Renal cortical epithelial cell (primary cell): ENCODE measurements at places on chromosomes 1 and 21. TPM values are rescaled to one million over a fixed set of nuclear protein-coding genes. Genes with fewer than 3 reads are reported as not detected.

ADGRL2 gene
- 41.2 and 117 TPM in 2 replicates for total RNA-seq

LYSMD1 gene
- 5.8 and 7.5 TPM in 2 replicates for total RNA-seq

CAMK2N1 gene
- 18.6 and 35.8 TPM in 2 replicates for total RNA-seq

SYNC gene
- total RNA-seq = 53.7 and 68.7 TPM in 2 replicates

CLIC6 gene
- total RNA-seq = 0.50 and 2.3 TPM in 2 replicates

ALX3 gene
- not detected in 2 replicates for total RNA-seq

FAM167B gene
- total RNA-seq = 0.20 TPM in 1 of 2 replicates, not detected in the other

SLC2A5 gene
- 1.6 TPM in 1 of 2 replicates, not detected in the other for total RNA-seq

- DNase-seq = peak; percentile 99
Observed at GRCh38 chr1:31955917-31956736, 18.0 kb upstream of the PTP4A2 start.

DNA sequence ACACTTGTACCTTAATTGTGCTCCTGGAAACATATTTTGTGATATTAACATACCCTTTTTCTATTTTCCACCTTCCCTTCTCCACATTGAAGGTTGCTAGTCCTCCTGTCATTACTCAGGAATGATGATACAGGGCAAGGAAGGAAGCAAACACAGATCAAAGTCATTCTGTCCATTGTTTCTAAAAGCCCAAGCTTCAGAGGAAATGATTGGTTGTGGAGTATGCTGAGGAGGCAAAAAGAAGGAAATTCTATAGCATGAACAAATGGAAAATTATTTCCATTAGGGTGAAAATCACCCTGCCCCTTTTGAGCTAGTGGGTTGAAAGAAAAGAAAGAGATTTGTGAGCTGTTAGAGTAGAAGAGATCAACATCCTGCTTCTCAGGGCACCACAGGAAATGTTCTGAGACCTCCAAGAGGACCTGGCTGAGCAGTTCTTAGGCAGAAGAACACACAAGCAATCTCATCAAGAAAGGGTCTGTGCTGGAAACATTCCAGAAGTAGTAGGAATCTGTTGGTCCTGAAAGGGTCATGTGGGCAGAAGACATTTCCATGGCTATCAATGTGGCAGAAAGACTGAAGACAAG lies 29.0 kb upstream of the PRRX1 start:
- no peak for DNase-seq

DNA sequence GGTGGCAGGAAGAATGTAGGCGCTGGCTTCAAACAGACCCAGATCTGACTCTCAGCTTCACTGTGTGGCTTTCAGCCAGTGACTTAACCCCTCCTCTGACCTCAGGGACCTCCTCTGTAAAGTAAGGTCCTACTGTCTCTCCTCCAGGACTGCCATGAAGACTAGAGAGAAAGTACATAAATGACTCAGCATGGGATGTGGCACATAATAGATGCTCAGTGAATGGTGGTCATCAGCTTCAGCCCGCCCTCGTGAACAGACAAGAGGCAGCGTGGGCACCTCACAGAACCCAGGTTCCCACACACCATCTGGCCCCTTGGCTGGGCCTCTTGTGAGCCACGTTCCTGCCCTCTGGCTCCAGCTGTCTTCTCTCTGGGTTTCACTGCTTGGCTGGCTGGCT lies 126.0 kb downstream of the SYF2 start:
- no peak for DNase-seq

DNA sequence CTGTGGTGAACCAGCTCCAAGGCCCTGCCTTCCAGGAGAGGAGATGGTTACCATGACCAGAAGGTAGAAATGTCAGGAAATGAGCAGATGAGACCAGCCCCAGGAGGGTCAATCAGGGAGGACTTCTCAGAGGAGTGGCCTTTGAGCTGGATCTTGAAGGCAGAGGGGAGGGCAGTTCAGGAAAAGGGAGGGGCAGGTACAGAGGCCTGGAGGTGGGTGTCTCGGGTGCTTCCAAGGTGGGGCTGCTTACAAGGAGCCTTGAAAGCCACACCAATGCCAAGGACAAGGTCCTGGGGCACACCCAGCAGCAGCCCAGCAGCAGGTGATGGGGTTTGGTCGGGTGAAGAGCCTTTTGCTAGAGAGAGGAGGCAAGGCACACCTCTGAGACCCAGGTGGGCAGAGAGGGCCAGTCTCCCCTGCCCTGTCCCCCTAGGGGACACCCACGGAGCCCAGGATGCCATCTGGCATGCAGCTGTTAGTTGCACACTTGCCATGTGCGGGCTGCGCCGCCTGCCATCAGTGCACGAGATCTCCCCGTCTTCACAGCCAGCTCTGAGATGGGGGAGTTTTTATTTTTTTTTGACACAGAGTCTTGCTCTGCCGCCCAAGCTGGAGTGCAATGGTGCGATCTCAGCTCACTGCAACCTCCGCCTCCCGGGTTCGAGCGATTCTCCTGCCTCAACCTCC lies 18.5 kb downstream of the SLC66A1 start:
- no peak for DNase-seq

GRCh38 chr1:151344291-151344690 lies 2.8 kb downstream of the RFX5 start:
- no peak for DNase-seq

DNA sequence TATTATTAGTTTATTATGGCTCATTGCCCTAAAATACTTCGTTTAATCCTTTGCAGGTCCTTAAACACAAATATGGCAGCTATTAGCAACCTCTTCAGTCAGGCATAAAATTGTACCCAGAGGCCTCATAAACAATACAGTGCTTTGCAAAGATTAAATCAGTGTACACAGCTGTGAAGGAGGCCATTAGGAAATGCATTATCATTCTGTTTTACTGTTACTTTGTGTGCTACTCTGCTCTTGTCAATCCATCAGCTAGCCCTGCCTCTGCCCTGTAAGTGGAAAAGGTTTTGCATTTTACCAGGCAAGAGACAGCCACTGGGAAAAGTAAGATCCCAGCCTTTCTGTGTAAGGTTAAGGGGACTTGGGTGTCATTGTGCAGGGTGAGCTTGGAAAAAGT lies 415.7 kb upstream of the DAB1 start:
- DNase-seq = no peak

DNA sequence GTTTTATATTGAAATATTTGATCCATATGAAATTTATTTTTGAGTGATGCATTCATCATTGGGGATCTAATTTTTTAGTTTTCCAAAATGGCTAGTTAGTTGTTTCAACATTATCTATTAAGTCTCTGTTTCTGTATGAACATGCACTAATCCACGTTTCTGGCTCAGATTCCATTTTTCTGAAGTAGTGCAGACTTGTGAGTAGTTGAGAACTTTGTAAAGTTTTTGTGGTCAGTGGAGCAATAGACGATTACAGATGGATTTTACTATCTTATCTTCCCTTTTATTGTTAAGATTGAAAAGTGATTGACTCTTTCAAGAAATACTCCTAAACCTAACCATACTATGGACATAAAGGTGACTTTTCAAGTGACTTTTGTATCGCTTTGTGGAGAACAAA lies 16.7 kb downstream of the SOAT1 start:
- DNase-seq = peak; percentile 42

- DNase-seq = no peak
Observed at GRCh38 chr1:156742017-156742416, 1.1 kb upstream of the MRPL24 start.

DNA sequence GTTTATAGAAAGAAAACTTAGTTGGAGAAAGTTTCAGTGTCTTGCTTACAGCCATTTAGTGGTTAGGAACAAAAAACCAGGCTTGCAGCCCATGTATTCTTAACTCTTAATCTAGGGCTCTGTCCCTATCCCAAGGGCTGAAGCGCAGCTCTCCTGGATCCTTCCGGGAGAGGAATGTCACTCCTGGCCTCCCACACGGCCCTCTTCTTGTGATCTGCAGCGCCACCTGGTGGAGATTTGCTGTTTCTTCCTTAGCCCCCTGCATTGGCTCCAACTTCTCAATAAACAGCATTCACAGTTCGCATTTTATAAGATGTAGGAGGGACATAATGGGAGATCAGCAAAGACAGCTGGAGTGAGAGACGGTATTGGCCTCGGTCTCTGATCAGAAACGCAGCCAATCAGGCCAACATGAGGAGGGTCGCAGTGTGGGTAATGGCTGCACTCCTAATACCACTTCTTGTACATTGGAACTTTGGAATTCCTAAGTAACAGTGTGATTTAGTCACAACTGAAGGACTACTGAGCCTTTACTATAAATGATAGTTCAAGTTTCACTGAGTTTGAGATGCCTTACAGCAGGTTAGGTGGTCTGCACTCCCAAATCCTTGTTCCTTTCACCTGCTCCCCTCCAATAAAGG lies 283.4 kb downstream of the ASTN1 start:
- DNase-seq = peak; percentile 54

GRCh38 chr1:70487459-70487815 lies 76.4 kb downstream of the CTH start:
- DNase-seq = no peak

DNA sequence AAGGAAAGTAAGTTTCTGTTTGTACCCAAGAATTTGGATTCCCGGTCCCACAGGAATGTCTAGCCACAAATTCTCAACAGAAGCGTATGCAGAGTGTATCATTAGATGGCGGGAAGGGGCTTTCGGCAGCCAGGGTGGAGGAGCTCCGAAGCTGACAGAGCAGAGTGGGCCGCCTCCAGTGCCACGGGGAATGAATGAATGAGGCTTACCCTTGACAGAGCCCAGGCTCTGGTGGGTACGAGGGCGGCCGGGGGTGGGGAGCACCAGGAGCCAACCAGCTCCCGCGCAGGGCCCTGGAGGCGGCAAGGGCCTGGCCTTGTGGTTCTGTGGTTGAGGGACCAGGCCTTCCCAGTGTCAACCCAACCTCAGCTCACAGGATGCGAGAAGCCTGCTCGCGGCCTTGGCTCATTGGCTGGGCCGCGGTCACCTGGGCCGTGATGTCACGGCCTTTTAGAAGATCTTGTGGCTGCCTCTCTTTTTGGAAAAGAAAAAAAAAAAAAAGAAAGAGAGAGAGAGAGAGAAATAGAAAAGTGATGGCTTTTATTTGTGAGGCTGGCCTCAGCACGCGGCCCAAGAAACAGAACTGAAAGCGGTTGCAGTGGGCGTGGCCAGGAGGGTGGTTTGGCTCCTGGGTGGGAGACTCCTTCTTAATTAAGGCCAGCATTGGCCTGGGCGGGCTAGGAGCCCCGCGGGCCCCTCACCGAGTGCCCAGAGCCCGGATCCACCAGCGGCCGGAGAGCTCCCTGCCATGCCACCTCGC lies 34.9 kb upstream of the RUNX3 start:
- no peak for DNase-seq

DNA sequence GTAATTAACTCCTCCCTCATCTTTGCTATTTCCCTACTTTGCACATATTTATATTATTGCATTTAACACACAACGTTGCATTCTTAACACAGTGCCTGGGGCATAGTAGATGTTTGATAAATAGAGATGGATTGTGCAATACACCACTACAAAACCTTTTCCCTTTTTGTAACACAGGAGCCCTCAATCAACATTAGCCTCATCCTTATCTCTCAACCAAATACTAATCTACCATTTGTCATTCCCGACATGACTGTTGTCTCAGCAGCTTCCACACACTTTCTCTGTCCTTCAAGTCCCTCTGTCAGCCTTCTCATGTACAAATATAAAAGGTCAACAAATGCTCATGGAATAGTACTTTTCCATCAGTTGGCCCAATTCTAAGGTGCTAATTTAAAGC lies 78.9 kb upstream of the KCNK2 start:
- DNase-seq = no peak

DNA sequence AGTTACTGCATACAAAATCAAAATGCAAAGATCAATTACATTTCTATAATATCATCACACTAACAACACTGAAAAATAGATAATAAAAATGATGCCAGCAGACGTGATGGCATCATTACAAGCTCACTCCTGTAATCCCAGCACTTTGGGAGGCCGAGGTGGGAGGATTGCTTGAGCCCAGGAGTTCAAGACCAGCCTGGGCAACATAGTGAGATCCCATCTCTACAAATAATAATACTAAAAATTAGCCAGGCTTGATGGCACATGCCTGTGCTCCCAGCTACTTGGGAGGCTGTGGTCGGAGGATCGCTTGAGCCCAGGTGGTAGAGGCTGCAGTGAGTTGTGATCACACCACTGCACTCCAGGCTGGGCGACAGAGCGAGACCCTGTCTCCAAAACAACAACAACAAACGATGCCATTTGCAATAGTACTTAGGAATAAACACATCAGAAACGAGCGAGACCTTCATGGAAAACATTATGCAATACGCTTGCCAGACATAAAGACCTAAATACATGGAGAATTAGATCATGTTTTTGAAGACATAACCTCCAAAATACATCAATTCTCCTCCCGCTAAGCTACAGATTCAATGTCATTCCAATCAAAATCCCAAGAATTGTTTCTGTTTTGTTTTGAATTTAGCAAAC lies 86.6 kb upstream of the ERRFI1 start:
- DNase-seq = no peak

GRCh38 chr1:100785470-100786052 lies 66.0 kb downstream of the VCAM1 start:
- DNase-seq = peak; percentile 8

DNA sequence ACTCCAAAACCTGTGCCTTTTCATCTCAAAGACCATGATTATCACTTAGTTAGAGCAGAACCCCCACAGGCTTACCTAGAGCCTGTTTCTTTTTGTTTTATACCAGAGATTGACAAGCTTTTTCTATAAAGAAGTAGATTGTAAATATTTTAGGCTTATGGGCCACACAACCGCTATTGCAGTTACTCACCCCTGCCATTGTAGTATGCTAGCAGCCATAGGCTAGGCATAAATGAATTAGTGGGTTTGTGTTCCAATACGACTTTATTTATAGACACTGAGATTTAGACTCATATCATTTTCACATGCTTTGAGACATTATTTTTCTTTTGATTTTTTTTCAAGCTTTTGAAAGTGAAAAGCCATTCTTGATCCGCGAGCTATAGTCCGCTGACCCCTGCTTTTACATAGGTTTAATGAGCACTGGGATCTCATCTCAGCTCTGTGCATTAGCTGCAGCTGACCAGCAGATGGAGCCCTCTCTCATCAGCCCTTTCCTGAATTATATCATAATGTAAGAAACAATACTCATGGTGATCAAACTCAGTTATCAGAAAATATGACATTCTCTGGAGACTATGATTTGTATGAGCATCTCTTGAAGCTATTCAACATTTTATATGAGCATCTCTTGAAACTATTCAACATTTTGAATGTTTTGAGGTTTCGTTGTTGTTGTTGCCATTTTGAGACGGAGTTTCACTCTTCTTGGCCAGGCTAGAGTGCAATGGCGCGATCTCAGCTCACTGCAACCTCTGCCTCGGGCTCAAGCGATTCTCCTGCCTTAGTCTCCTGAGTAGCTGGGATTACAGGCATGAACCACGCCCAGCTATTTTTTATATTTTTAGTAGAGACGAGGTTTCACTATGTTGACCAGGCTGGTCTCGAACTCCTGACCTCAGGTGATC lies 111.9 kb upstream of the L1TD1 start:
- peak; percentile 34 for DNase-seq

- no peak for DNase-seq
Observed at GRCh38 chr1:234675572-234675971, 65.6 kb upstream of the IRF2BP2 start.

- no peak for DNase-seq
Observed at GRCh38 chr1:47635111-47635510, 197.3 kb downstream of the FOXD2 start.

DNA sequence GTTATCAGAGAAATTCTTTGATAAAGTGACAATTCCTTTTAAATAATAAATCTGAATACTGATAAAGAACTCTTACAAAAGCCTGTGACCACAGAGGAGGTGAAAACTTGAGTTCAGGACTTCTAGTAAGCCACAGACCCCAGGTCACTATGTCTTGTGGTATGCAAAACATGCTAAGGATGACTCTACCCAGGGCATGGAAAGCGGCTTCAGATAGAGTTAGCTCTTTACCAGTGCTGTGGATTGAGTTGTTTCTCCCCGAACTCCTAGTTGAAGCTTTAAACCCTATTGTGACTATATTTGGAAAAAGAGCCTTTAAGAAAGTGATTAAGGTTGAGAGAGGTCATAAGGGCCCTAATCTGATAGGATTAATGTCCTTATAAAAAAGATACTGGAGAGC lies 42.3 kb downstream of the HLX start:
- DNase-seq = no peak
